T-helper 2 cell (primary cell): ENCODE measurements at places on chromosomes 7 and 10.

DNA sequence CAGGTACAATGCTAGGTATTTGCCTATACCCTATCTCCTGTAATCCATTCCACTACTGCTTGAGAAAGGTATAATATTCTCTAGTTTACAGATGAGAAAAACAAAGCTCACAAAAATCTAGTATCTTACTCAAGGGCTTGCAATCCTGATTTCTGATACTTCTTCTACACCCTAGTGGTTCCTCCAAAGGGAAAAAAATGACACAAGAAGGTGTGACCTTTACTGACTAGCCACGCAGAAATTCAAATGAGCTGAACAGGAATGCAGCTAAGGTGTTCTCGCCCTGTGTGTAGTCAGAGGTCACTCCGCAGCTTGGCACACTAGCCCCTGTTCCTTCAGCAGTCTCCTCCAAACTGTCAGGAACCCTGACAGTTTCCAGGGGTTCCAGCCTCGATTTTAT, 59.5 kb upstream of the TM9SF3 start:
- no peak for DNase-seq

- DNase-seq: no peak
Observed at GRCh38 chr10:102593074-102593803, 51.0 kb upstream of the TRIM8 start.

GRCh38 chr7:74495112-74496086, 41.7 kb downstream of the GTF2IRD1 start:
- DNase-seq: no peak

GRCh38 chr10:63227207-63227895, 94.2 kb downstream of the NRBF2 start:
- DNase-seq: peak; percentile 79

GRCh38 chr7:129189661-129190310, 1.4 kb downstream of the SMO start:
- no peak for DNase-seq

GRCh38 chr10:11535346-11535959, 76.0 kb downstream of the USP6NL start:
- no peak for DNase-seq

DNA sequence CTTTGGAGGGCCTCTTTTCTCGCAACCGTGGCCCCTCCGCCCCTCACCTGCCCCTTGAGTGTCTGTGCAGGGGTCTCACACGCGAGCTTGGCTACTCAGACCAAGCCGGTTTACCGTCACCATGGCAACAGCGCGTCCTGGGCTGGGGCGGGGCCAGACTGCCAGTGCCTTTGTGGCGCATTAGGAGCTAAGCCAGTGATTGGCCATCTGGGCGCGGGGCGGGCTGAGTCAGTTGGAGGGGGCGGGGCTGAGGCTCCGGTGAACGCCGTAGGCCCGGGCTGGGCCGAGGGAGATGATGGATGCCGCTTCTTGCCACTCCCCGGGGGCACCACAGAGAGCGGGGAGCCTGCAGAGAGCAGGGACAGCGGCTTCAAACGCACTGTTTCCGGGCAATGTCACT, 48.7 kb upstream of the FXYD4 start:
- DNase-seq: peak; percentile 71

- DNase-seq: no peak
Observed at GRCh38 chr7:1662767-1663166, 7.3 kb upstream of the ELFN1 start.

DNA sequence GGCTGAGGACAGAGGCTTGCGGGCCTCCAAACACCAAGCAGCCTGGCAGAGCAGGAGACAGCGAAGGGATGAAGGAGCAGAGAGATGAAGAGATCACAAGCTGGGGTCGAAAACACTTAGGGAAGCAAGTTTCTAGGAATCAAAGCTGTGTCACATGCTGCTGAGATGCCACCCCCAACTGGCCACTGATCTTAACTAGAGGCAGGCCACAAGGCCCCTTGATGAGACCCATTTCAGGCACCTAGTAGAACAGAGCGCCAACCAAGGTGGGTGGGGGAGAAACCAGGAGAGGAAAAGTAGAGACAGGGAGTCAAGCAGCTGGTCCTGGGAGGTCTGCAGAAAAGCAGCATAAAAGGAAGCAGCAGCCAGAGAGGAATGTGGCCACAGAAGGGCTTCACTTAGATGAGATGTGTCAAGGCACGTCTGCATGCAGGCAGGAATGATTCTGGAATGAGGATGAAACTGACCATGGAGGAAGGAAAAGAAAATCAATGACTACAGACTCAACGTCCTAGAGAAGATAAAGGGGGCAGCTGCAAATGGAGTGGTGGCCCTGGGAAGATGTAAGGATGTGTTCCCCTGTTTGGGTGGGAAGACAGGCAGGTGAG, 85.0 kb upstream of the DDC start:
- no peak for DNase-seq

DNA sequence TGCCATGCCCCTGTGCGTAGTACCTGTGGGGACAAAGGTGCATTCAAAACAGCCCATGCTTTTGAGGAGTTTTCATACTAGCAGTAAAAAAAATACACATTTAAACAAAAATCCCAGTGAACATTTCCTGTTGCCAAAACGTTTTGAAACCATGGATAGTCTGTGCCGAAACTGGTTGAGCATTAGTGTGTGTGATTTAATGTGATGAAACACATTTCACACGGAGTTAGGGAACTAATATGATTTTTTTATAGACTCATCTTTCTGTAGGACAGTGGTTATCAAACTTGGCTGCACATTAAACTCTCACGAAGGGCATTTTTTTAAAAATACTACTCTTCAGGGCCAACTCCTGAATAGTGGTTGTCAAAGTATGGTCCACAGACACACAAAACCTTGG, 111.8 kb upstream of the CREB5 start:
- no peak for DNase-seq

GRCh38 chr10:122273966-122274545, 3.0 kb downstream of the BTBD16 start:
- no peak for DNase-seq
